Activated CD8-positive, alpha-beta memory T cell treated with anti-CD3 and anti-CD28 coated beads for 1 hour (primary cell): ENCODE measurements at places on chromosomes 13 and 19.
A peak's percentile ranks its signal among the peaks of the same experiment; 100 is the strongest.

- no peak for DNase-seq
These were observed 10.7 kb upstream of the EVI5L start for GRCh38 chr19:7819337-7819736.

GRCh38 chr19:46270521-46271256 is 26.2 kb upstream of the HIF3A start:
- no peak for DNase-seq

- DNase-seq: no peak
These were observed 11.4 kb downstream of the SCAF1 start for GRCh38 chr19:49653466-49653806.

GRCh38 chr19:33216198-33216830 is 9.3 kb downstream of the SLC7A10 start:
- DNase-seq: no peak

DNA sequence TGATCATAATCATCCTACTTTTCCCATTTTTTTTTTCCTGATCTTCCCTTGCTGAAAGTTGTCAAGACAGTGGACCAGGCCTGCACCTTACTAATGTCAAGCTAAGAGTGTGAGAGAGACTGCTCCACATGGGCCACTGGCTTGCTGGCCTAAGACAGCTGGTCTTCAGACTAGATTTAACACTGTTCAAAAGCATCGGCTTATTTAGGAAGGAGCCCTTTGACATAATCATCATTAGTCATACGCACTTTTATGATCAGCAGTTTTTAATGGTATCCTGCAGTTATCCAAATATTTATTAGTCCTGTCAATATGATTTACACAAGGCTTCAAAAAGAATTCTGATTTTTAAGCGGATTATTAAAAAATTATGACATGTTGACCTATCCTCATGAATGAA is 270.6 kb downstream of the DNAJC15 start:
- no peak for DNase-seq

DNA sequence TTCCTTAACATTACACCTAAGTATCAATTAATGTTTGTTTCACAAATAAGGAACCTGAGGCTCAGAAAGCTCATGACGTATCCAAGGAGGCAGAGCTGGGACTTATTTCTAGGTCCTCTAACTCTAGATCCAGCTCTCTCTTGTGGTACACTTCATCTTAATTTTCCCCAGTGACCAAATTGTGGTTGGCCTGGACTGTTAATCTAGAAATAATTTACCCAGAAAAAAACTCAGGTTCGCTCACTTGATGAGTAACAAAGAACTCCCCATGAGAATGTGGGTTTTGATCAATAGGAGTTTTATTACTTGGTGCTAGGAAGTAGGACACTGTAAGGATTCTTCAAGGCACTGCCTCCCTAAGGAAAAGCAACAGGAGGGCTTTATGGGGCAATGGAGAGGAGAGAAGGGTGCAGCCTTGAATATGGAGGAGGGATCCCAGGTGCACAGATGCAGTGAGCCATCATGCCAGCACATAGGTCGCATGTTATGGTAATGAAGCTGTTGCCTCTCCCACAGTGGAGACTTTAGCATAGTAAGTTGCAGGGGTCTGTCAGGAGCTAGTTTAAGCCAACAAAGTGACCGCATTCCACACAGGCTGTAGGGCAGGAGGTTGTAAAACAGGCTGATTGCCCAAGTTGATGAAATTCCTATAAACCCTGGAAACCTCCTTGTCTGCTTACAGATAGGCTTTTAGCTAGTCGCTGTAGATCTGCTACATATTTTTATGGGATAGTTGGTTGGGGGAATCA is 14.7 kb downstream of the RAP2A start:
- DNase-seq: no peak

DNA sequence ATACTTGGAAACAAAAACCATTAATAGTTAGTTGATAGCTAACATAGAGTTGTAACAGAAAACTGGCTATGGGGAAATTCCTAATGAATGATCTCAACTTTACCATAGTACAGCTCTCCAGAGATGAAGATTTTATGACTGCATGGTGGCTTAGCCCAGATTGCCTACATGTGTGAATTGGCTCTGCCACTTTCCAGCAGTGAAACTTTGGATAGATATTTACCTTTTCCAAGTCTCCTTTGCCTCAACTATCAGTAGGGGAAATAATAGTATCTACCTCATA is 161.1 kb downstream of the LACC1 start:
- DNase-seq: no peak

DNA sequence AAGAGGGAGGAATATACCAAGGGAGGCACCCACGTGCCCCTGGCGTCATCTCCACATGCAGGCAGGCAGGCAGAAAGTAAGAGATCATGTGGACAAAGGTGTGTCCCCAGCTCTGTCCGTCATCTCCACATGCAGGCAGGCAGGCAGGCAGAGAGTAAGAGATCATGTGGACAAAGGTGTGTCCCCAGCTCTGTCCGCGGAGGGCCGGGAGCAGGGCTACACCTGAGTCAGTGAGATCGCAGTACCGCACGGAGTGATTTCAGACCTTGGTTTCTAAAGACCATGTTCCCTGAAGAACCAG is 22.2 kb downstream of the CAPS start:
- no peak for DNase-seq

- DNase-seq: no peak
These were observed 88.7 kb upstream of the PCDH9 start for GRCh38 chr13:67318860-67319259.

- DNase-seq: no peak
These were observed 354.6 kb downstream of the DNAJC15 start for GRCh38 chr13:43377973-43378372.

DNA sequence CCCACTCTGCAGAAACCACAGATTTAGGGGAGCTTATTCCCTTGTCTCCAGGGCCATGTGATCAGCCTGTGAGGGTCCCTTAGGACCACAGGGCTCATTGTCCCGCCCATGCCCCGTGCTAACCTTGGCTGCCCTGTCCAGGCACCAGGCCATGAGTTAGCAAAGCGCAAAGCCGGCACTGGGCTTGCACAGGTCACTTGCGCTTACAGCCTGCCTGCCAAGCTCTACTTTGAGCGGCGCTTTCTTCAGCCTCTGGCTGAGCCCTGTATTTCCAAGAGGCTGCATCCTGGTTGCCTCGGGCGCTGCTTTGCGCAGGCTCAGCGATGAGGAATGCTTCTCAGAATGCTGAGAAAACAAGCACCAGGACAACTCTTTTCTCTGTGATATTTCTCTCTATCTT is 188.0 kb downstream of the TDRD3 start:
- DNase-seq: no peak

DNA sequence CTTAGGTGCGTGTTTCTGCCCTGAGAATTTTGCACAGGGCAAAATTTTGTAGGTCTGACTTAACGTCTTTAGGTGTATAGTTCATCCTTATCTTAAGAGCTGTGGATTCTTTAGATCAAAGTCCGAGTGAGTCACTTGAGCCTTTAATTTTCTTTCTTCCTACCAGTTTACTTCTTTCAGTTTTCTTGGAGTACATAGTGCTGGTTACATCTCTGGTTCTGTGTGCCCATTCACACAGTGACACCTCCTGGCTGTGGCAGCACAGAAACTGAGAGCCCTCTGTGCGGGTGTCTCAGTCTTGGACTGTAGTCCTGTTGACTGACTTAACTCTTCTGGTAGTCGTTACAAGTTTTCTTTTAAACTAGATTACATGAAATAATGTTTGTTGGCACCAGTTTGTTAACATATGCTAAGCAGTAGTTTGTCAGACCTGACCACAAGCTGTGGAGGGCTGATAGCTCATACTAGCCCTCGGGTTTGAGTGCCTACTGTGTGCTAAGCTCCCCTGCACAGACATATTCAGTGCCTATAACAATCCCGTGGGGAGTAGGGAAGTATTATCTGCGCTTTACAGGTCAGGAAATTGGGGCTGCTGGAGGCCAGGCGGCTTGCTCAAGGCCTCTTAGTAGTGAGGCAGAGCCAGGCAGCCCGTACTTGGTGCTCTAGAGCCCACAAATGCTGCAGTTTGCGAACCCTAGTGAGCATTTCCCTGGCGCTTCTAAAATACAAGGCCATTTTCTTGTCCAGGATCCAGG is 1.6 kb downstream of the GATAD2A start:
- DNase-seq: peak; percentile 29

GRCh38 chr19:7783991-7784423 is 21.0 kb downstream of the CLEC4M start:
- no peak for DNase-seq

DNA sequence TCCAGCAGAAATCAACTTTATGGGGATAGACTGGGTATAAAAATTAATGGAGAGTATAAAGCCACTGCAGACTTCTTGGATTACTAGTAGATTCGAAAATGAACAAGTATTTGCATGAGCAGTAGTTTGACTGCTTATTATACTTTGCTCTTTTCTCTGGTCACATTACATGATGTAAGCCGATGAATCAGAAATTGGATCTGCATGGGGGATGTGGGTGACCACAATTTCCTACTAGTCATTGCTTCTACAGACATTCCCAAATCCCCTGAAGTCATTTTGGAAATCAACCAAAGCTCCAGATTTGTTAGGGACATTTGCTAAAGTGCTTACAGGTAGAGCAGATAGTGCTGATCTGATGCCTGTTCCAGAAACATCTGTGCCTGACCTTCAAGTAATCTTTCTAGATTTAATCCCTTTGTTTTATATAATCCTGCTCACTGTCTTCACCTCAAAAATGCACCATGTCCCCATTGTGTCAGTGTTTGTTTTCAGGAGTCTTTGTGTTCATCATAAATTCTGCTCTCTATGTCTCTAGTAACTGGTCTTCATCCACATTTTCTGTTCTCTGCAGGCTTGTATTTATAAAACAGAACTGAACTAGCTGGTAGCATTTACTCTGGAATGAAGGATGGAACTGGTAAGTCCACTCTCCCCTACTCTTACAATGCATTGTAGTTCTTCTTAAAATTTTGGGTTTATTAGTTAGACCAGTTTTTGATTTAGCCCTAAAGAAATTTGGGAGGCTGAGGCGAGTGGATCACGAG is 201.5 kb upstream of the CSNK1A1L start:
- no peak for DNase-seq

DNA sequence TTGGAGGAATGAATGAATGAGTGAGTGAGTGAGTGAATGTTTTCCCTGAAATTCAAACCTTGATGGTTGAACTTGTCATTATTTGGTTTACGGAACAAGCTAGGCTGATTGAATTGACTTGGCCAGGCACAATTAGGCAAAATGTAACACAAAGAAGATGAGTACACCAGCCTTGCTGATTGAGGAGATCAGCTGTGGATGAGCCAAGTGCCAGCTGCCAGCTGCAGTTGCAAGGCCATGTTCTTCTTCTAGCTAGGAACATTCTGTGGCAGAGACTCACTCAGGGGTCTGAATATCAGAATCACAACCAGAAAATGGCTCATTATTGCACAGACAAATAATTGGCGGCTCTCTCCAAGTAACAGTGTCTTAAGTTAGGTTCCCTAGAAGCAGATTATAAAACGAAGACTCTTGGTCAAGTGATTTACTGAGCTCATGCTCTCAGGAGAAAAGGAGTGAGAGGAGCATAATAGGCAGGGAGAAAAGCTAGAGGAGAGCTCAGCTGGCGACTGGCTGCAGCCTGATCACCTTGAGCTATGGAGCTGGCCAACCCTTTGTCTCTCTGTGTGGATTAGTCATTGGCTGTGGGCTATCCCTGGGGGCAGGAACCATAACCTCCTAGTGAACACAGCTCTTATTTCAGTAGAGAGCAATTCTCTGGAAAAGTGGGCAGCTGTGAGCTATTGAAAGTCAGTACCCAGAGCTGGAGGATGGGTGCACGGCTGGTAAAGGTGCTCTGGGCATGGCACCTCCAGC is 225.3 kb upstream of the SERP2 start:
- DNase-seq: no peak

- DNase-seq: no peak
These were observed 54.3 kb downstream of the SLAIN1 start for GRCh38 chr13:77751513-77752456.

DNA sequence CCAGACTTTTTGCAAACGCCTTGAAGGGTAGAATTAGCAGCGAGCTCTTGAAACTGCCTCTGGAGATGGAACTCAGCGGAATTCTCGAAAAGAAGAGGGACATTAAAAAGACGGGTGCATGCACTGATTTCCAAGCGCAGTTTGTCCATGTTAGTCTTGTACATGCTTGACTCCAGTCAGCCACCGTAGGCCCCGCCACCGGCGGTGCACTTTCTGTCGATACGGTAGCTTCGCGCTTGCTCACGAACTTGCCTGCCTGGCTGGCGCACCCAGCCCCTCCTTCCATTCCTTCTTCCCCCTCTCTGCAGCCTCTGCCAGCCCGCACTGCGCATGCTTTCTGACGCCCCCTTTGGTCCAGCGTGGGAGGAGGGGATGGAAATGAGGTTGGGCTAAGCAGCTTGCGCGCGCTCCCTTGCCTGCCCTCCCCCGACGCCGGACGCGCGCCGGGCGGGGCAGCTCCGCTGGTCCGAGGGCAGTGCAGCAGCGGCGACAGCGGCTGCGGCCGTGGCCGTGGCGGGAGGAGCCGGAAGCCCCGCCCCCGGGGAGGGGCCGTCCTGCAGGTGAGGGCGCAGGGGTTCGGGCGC is at the start of gene ZNF575:
TSS of gene ZNF575 (plus strand) at position 227 of the 584 bp plus-strand sequence. CDS start 1,235 bp downstream, outside the sequence.
- peak; percentile 61 for DNase-seq

DNA sequence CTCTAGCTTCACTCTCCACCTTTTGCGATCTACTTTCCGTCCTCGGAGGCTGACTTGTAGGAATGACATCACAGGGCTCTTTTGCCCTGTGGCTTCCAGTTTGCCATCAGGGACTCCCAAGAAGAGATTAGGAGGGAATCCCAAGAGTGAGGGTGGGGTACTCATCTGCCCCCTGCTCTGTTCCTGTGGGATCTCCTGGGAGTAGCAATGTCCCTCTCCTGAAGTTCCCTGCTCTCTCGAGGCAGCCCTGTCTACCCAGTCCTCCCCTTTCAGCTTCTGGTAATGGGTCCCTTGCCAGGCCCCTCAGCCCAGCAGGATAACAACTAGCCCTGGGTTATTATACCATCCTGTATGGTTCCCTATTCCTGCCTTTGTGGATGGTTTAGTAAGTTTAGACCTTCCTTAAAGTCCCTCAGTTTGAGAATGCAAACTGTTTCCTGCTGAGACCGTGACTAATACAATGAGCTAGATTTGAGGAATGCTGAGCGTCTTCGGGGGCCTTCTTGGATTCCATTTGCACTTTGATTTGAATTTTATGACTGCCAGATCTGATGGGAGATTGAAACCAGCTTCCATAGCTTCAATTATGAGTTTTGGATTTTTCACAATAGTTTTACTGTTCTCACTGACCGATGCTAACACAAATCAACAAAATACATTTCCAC is 73.7 kb upstream of the IPO5 start:
- no peak for DNase-seq

DNA sequence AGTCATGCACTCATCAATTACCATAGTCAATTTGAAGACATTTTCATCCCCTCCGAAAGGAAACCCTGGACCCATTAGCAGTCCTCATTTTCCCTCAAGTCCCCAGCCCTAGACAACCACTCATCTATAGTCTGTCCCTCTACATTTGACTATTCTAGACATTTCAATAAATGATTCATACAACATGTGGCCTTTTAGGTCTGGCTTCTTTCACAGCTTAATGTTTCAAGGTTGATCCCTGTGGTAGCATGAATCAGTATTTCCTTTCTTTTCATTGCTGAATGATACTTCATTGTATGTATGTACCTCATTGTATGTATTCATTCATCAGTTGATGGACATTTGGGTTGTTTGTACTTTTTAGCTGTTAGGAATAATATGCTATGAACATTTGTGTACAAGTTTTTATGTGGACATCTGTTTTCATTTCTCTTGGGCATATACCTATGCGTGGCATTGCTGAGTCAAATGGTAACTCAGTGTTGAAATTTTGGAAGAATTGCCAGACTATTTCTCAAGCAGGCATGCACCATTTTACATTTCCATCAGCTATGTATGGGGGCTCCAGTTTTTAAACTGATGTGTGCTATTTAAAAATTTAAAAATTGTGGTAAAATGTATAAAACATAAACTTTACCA is 18.4 kb downstream of the SPATA13 start:
- DNase-seq: no peak

GRCh38 chr19:44553478-44554171 is 24.1 kb upstream of the CEACAM20 start:
- no peak for DNase-seq
